Suprapubic skin (tissue), 4 donors: ENCODE measurements at places on chromosomes 16 and 17.

DNA sequence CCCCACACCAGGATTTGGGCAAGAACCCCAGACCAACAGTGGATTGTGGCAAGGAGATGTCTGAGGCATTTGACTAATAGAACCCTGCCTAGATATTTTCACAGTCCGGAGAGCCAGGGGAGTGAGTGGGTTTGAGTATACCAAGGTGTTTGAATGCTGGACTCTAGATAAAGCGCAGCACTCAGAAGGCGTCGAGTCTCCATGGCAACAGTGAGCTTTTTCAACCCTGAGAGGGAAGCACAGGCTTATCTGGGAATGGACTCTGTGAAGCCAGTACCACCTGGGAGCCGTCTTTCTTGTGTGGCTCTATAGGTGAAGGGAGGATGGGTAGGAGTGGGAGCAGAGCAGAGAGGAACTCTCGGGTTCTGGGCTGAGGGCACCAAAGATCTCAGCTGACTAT is 147.0 kb downstream of the SHISA6 start:
- no peak for DNase-seq

- DNase-seq, result no peak
Measured at GRCh38 chr17:61097781-61098180, 301.9 kb upstream of the TBX2 start.

DNA sequence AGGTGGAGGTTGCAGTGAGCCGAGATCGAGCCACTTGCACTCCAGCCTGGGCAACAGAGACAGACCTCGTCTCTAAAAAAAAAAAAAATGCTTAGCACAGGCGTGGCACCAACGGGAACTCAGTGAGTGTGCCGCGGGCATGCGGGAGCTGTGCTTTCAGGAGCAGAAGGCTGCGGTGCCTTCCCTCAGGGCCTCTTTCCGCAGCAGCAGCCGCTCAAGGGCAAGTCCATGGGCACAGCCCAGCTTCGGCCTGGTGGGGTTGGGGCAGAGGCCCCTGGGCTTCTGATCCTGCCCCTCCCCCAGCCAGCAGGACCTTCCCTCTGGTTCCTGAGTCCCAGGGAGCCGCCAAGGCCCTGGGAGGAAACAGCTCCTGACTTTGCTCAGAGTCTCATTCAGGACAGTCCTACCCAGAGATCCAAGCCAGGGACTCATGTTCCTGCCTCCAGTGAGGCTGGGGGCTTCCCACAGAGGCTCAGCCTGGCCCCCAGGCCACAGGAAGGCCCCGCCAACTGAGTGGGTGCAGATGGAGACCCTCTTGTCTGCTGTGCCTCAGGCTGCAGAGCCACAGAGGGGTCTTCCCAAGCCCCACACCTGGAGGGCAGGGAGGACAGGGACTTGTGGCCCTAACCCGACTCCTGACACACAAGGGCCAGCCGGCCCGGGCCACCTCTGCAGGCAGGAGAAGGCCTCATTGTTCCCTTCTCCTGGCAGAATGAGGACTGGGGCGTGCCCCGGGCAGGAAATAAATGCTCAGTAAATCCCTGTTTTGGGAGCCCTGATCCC is 3.3 kb upstream of the ZG16B start:
- peak; percentile 70 for DNase-seq

DNA sequence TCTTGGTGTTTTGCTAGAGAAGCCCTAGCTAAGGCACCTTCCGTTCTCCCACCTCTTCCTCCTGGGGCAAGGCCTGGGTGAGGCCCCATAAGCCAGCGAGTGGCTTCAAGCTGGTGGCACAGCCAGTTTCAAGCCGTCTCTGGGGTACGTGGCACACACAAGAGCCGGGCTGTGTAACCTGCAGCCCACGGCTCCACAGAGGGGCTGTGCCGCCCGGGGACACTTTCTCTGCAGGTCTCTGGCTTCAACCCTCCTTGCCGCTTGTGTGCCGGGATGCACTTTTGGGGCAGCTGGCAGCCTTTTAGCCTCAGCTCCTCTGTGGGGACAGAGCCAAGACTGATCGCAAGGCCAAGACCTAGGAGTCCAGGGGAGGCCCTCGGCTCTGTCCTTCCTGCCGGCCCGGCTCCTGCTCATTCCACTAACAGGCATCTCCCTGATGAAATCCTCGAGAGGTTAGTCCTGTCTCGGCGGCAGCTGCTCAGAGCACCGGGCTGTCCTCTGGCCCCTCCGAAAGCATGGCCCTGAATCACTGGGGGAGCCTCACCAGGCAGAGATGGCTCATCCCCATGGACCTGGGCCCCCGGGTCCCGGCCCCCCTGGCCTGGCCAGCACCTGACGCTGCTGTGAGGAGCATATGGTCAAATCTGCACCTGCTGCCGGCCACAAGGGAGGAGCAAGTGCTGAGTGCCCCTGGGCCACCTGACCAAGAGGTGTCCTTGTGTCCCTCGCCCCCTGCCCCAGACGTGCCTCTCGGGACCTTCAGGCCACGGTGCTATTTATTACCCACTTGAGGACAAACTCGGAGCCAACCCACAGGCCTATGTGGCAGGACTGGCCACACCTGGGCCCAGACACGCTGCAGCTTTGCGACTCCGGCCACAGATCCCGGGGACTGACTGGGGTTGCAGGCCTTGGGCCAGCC is 98.5 kb downstream of the METRNL start:
- DNase-seq, result peak; percentile 76

- DNase-seq, result no peak
Measured at GRCh38 chr17:47200325-47200664, 8.9 kb upstream of the MYL4 start.

DNA sequence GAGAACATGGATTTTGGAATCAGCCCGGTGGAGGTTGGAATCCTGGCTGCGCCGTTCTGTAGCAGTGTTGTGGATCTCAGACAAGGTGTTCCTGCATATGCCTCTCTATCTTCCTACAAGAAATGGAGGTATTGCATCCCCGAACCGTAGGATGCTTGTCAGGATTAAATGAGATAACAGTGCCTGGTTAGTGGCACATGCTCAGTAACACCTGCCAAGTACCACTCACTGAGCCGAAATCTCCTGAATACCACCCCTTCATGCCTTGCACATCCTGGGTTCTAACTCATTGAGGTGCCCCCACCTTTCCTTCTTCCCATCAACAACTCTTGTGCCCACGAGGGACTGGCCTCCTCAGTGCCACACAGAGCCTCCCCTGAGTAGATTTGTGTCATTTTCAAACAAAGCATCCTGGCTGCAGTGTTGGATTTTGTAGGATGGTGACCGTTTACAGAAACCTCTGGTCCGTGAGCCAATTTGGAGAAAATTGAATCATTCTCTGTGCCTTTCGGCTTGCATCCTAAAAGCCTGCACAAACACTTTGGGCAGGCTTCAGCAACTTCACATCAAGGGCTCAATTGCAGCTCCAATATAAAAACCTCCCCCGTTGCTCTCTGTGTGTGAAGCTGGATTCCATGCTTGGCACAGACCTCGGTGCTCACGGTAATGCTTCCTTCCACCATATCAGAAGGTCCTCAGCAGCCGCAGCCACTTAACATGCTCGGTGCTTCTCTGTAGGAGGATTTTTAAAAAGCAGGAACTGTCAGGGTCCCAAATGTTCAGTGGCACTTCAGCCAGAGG is 84.2 kb downstream of the WWOX start:
- no peak for DNase-seq

DNA sequence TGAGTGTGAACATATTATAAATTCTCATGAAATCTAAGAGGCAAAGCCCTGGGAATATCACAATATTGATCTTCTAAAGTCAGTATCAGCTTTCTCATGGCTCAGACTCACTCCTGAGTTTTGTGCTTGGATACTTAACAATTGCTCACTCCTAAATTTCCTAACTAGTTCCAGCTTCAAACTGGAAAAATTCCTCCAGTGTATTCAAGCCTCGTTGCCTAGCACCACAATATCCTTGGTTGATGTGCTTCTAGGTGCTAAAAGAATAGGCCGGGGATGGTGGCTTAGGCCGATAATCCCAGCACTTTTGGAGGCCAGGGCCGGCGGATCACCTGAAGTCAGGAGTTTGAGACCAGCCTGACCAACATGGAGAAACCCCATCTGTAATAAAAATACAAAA is 62.5 kb downstream of the XYLT1 start:
- no peak for DNase-seq

DNA sequence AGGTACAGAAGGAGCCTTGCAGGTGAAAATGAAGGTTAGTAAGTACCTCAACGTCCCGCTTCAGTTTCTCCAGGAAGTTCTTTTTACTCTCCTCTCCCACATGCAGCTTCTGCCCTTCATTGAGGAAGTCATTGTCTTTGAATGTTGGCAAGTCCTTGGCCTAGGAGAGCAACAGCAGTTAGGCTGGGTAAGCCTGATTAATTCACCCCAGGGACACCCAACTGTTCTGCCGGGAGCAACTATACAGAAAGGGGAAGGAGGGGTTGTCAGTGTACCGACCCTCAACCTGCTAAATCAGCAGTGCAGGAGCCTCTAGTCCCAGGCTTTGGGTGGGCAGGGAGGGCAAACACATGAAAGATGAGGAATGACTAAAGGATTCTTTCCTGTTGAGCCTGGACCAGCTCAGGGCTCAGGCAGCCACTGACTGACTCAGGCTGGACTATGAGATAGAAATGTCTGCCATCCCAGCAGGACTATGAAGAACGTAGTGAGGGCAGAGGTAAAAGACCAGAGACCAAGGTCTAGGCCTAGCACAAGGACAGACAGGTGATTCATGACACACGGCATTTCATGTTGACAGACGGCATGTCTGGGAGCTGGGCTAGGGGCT is 21.6 kb downstream of the PIP4K2B start:
- DNase-seq, result no peak

GRCh38 chr16:10206215-10206614 is 24.0 kb upstream of the GRIN2A start:
- DNase-seq, result no peak

GRCh38 chr17:8867361-8867981 is at the start of gene PIK3R6:
TSS of gene PIK3R6 (minus strand) at chr17:8867674. CDS start at chr17:8849794, 17,880 bp downstream.
- DNase-seq, result no peak

DNA sequence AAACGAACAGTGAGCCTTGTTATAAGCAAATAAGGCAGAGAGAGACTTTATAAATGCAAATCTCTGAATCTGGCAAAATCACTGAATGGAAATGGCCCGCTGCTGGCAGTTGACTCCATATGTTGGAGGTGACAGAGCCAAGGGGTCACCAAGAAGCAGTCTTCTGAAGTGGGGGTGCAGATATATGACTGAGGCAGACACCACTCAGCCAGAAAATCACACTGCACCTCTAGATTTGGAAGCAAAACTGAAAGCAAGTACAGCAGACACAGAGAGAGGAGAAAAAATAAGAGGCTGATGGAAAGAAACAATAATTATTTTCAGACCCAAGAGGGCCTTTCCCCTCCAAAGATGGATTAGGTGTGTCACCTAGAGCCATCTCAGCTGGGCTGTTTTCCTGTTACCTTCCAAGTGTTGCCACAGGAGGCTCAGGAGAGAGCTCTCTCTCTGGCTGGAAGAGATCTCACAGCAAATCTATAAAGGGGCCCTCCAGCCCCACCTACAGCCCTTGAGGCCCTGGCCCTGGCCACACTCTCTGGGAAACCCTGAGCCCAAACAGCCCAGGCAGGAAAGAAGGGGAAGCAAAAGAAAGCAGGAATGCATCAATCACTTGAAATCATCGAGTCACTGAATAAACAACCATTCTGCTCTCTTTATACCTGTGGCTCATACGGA is 585.1 kb upstream of the PSMD7 start:
- no peak for DNase-seq

DNA sequence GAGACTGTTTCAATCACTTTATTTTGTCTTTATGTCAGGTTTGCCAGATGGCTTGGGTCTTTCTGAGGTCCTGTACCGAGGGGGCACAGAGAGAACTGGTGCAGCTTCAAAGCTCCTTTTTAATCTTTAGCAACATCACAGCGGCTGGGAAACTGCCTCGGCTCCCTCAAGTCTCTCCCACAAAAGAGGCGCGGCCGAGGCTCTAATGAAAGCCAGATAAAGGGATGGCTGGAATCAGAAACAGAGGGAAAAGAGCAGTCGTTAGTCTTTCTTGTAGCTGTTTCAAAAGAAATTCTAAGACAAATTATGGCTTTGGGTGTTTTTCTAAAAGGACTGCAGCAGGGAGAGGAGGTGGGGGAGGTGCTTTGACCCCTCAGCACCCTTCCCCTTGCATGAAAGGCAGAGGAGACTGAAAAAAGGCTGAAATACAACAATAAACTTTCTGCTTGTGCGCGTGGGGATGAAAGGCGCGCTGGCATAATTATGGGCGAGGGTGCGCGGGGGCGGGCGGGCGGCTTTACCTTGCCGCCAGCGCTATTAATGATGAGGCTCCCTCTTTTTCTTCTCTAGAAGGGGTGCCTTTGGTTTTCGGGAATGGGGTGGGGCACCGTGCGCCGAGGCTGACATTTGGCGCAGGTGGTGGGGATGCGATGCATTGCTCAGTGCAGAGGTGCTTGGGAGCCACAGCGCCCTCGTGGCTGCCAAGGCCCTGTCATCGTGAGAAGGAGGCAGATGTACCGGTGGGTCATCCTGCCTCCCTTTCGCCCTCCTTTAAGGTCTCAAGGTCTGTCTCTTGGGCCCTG is 22.3 kb upstream of the BRD7 start:
- DNase-seq, result no peak

DNA sequence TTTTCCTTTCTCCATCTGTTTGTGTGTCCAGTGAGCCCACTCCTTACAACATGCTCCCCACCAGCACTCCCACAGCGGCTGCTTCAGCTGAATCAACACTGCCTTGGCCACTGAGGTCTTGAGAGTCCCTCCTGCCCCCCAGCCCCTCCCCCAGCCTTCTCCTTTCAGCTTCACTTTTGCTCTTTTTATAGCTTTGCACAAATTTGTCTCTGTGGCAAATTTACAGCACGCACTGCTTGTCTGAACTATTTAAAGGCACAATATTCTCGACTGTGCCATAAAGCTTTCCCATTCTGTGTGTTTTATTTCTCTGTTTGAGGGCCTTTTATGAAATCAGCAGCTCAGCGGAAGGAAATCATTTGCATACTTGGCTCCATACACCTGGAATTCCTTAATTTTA is 579.3 kb downstream of the TOX3 start:
- DNase-seq, result no peak

- no peak for DNase-seq
Measured at GRCh38 chr16:58018803-58019202, 6.8 kb upstream of the MMP15 start.

DNA sequence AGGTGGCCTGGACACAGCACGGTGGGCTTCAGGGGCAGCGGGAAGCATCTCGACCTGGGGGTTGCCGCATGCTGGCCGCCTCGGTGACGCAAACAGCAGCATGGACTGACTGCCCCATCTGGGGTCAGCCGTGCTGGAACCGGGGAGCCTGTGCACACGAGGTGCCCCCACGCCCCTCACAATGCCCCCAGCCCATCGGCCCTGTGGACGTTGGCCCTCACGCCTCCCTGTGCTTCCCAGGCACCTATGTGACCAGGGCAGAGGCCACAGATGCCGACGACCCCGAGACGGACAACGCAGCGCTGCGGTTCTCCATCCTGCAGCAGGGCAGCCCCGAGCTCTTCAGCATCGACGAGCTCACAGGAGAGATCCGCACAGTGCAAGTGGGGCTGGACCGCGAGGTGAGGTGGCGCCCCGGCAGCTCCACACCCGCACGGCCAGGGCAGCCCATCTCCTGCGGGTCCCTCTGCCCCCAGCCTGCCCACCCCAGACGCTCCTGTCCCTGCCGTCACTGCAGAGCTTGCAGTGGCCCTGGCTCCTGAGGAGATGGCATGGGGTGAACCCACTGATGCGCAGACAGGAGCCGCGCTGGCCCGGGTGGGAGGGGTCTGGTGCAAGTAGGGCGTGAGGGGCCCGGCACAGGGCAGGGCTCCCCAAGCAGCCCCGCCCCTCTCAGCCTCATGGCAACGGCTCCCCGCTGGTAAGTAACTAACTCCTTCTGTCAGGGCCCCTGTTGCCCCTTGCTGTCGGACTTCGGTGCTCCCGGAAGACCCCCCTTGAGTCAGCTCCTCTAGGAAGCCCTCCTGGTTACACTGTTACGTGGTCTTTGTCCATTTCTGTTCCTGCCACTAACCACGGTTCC is 13.6 kb downstream of the CDH15 start:
- no peak for DNase-seq
